ENCODE measurements at places on chromosomes 16 and 17.

DNA sequence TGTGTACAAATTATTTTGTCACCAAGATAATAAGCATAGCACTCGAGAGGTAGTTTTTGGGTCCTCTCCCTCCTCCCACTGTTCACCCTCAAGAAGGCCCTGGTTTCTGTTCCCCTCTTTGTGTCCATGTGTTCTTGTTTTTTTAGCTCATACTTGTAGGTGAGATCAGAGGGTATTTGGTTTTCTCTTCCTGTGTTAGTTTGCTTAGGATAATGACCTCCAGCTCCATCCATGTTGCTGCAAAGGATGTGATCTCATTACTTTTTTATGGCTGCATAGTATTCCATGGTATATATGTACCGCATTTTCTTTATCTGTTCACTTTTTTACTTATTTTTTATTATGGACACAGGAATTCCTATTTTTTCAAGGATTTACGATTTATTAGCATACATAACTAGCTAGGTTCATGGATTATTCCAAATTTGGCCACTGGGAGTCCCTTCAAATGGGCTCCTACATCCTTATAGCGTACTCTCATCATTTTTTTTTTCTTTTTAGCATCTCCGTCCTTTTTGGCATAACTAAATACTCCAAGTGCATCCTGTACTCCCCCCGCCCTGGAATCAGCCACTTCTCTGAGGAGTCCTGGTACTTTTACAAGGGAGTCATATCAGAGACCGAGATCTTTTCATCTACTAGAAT is 7.3 kb downstream of the TADA2A start:
- no peak for DNase-seq

- no peak for DNase-seq
These were observed at the start of gene KREMEN2 for GRCh38 chr16:2963723-2964474. KREMEN2 (plus strand) TSS chr16:2964275; CDS start chr16:2964521, 246 bp downstream.

DNA sequence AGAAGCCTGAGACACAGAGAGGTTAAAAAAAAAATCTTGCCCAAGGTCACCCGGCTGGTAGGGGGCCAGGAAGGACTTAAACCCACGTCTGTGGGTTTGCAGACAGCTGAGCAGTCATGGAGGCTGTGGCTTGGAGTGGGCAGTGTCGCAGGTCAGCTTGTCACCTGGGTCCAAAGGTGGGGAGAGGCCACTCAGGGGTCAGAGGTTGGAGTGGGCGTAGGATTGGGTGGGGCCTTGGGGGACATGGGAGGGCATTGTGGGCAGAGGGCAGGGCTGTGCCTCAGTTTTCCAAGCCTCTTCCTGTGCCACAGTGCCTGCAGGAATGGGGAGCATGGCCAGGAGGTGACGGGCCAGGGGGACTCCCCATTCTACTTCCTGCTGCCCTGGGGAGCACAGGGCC is 2.0 kb upstream of the NDRG4 start:
- no peak for DNase-seq

DNA sequence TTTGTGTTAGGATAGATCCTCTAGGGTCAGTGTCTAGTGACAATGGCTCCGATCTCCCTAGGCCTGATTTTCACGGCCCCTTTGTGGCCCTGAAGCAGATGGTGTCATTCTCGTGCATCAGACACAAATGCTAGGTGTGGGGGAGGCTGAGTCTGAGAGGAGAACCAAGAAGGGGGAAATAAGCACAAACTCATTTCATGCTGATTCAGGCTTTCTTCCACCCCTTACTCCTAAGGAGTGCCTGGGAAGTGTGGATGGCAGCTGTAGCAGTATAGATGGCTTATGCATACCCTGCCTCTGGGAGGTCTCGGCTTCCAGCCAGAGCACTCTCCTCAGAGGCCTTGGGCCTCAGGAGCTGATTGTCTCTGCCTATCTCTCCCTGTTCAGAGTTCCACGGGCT is 1.8 kb upstream of the WNK4 start:
- DNase-seq, result no peak

GRCh38 chr16:70746708-70747424 is 54.1 kb downstream of the VAC14 start:
- DNase-seq, result no peak

DNA sequence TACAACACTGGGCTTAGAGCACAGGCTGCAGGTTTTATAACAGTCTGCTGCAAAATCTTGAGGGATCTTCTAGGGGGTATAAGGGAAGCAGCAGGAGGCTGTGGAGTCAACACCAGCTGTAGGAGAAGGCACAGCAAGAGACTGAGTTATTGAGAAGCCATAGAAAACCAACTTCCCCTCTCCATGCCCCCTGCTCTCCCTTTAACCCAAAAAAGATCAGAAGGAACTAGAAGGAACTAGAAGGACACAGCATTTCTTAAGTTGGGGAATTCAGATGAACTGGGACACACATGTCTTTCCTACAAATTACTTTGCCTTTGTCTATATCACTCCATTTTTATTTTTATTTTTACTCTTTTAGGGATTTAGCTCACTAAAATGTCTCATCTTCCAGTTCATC is 6.2 kb upstream of the CCL18 start:
- no peak for DNase-seq

GRCh38 chr16:54425068-54425467 is 138.5 kb upstream of the IRX3 start:
- DNase-seq, result no peak

Measured in activated CD4-positive, alpha-beta T cell treated with anti-CD3 and anti-CD28 coated beads for 24 hours (primary cell).